ENCODE measurements at places on chromosomes 11 and 22.

- no peak for DNase-seq
Observed at GRCh38 chr22:25702571-25703167, 39.3 kb upstream of the MYO18B start.

DNA sequence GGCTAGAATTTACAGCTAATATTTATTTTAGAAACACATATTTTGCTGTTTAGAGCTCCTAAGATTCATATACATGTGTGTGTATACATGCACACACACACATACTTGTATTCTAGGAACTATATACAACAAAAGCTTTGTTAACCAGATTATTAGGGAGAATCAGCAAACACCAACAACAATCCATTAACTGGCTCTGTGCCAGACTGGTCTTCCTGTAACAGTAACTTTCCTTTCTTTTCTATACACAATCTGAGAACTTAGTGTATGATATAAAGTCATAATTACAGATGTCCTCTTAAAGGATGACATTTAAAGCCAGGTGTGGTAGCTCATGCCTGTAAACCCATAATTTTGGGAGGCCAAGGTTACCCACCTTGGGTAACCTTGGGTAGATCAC is 49.5 kb upstream of the CLNS1A start:
- no peak for DNase-seq

GRCh38 chr11:124882339-124883071 is 15.2 kb downstream of the ROBO4 start:
- no peak for DNase-seq

DNA sequence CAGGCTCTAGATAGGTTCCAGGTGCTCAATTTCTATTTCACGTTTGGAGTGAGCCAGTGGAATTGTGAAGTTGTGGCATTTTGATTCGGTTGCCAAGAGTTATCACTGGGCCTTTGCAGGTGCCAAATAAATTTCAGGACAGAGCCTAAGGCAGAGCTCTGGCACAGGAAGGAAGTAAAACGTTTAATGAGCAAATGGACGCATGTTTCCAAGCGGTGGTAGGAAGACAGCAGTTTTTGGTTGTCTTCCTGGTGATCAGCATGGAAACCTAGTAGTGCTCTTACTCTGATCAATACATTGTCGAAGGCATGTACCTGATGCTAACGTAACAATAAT is 452 bp downstream of the BIRC3 start:
- no peak for DNase-seq

DNA sequence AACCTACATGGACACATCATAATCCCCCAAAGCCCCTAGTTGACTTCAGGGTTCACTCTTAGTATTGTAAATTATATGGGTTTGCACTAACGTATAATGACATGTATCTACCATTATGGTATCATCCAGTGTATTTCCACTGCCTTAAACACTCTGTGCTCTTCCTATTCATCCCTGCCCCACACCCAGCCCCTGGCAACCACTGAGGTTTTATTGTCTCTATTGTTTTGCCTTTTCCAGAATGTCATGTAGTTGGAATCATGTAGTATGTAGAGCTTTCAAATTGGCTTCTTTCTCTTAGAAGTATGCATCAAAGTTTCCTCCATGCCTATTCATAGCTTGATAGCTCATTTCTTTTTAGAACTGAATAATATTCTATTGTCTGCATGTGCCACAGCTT is 16.5 kb upstream of the EIF3M start:
- no peak for DNase-seq

- no peak for DNase-seq
Observed at GRCh38 chr22:17931400-17931825, 92.9 kb downstream of the MICAL3 start.

- DNase-seq: no peak
Observed at GRCh38 chr11:126461096-126461440, 105.6 kb downstream of the ST3GAL4 start.

DNA sequence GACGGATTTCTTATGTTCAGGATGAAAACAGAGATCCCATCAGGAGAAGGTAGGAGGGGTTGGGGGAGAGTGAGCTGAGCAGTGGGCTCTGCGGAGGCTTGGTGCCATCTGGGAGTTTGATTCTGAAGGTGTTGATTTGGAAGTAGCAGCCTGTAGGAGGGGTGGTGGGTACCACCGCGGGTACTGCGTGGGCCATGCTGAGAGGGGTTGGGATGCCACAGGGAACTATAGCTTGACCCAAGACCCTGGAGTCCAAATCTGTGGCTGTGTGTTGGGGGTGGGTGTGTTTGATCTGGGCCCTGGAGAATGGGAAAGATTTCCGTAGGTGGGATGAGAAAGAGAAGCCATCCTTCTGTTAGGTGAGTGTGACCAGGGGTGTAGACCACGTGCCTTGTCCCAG is 5.0 kb downstream of the INCENP start:
- no peak for DNase-seq

DNA sequence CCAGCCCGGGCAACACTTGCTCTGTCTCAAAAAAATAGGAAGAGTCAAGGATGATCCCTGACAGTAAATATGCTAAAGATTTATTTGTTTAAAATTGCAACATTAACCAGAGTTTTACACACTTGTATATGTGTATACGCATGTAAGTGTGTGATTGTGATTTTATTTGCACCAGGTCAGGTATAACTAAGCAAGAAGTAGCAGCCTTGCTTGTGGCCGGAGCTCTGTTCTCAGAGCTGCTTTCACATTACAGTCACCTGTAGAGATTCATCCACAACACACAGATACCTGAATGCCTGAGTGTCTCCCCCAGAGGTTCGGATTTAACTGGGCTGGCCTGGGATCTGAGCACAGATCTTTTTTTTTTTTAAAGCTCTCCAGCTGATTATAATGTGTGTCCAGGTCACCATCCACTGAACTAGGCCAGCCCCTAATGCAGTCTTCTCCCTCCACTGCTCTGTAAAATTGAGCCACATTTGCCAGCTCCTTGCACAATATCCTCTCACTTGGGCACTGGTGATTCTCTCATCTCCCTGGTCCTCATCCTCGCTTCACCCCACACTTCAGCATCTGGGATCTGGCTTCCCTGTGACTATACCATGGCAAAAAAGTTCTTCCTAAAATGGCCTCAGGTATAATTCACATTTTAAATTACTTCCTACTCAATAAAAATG is 48.3 kb downstream of the LIF start:
- DNase-seq: no peak

- no peak for DNase-seq
Observed at GRCh38 chr11:74138572-74138971, 32.2 kb downstream of the C2CD3 start.

- no peak for DNase-seq
Observed at GRCh38 chr22:38262051-38262795, 10.6 kb downstream of the TMEM184B start.

- no peak for DNase-seq
Observed at GRCh38 chr11:8681837-8682302, 595 bp downstream of the TRIM66 start.

DNA sequence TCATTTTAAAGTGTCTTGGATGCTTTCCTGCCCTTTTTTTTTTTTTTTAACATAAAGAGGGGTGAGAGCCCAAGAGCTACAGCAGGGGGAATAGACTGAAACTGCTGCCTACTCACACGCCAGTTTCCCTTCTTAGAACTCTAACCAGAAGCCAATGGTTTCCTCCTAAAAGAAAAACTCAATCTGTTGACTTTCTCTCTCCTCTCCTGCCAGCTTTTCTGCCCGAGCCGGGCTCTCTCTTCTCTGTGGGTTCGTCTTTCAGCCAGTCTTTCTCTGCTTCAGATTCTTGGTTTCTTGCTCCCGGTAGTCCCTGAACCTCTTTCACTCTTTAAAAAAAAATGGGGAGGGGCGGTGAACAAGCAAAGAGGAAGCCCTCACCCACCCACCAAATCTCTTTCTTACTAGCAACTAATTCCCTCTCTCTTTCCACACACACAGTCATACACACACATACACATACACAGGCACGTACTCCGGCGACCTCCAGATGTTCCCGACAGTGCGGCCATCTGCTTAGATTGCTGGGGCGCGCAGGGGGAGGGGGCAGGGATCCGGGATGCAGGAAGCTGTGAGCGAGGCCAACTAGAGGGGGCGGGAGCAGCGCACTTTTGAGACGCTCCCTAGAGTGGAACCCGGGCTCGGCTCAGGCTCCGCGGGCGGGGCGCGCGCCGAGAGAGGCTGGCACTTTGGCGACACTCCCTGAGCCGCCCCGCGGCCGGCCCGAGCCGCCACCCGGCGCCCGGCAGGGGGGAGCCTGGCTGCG is 444 bp upstream of the TSKU start:
- DNase-seq: peak; percentile 61

DNA sequence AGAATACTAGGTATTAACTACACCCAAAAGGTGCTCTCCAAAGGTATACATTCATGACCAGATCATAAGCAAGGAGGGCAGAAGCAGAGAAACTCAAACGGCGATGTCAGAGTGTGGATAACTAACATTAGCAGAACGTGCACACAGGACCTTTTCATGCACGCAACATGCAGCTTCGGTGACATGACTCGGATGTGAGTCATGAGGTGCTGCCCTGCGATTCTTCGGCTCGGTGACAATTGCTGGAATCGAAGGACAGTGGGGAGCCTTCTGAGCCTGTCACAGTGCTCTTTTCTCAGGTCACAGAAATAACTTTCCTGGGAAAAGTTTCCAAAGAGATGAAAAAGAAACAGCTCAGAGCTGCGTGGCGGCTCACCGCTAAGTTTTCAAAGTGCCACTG is 418.5 kb upstream of the SYN3 start:
- DNase-seq: no peak

DNA sequence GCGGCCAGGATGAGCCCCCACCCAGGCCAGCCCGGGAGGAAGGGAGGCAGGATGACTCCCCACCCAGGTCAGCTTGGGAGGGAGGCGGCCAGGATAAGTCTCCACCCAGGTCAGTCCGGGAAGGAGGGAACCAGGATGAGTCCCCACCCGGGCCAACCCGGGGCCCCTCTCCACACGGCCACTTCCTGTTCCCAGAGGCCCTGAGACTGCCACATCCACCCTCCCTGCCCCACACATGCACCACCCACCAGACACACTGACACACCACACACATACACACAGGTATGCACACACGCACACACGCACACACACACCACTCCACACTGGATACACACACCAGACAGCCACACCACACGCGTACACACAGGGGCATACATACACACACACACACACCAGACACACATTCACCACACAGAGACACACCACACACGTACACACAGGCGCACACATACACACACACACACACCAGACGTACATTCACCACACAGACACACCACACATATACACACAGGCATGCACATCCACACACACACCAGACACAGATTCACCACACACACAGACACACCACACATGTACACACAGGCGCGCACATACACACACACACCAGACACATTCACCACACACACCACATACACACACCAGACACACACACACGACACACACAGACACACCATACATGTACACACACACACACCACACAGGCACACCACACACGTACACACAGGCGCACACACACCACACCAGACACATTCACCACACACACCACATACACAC is 84.9 kb upstream of the PRR5 start:
- no peak for DNase-seq

DNA sequence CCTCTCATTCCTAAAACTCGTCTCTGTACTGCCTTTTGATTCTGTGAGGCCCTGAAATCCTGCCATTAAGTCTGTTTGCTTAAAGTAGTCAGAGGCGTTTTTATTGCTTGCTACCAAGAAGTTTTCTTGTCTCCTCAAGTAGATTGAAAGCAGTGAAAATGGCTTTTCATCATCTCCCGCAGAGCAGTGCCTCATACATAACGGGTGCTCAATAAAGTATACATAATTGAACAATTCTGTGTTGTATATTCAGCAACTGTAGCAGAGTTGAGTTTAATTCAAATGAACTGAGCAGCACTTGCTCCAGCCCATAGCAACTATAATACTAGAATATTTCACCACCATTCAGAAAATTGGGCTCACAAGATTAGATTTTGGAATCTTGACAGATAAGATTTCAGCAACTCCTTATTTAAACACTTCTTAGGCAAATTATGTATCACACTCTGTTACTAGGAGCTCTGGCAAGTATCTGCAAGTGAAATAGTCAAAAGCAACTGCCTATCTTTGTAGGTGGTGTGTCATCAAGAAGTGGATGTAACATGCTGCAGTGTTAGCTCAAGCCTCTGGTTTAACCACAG is 20.0 kb downstream of the FIBIN start:
- DNase-seq: no peak

- no peak for DNase-seq
Observed at GRCh38 chr11:2103668-2104523, 35.3 kb downstream of the IGF2 start.

- DNase-seq: no peak
Observed at GRCh38 chr11:32615422-32615821, 31.8 kb downstream of the EIF3M start.

DNA sequence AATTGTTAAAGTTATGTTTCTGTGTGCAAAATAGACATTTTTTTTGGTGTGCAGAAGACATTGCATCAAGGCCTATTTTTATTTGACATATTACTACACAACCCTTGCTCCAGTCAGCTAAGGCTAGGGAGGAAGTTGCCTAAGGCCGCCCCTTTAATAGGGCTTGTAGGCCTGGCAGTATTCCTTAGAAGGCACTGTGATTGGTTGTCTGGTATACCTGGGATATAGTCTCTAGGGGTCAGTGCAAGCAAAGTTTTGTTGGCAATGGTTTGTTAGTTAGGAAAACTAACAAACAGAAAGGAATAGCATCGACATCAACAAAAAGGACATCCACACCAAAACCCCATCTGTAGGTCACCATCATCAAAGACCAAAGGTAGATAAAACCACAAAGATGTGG is 16.9 kb downstream of the CCDC15 start:
- no peak for DNase-seq

- DNase-seq: no peak
Observed at GRCh38 chr22:42699281-42699975, 21.2 kb downstream of the A4GALT start.

- no peak for DNase-seq
Observed at GRCh38 chr11:112497826-112498225, 237.2 kb upstream of the PLET1 start.

DNA sequence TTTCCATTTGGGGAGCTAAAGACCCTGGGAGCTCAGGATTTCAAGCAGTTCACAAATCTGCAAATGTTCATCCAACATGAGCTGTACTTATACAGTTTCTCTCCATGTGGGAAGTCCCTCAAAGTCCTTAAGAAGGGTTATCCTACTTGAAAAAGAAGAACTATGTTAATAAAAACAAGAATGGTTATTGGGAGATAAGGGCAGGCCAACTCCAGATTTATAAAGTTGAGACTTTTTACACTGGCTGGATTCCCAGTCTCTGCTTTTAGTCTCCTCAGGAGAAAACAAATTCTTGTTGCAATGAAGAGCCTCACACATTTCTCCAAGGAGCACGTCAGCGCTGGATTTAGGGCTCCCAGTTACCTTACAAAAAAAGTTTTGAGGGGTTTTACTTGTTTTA is 34.2 kb upstream of the CTTN start:
- DNase-seq: no peak

GRCh38 chr11:86876716-86877234 is 76.4 kb downstream of the PRSS23 start:
- DNase-seq: no peak

DNA sequence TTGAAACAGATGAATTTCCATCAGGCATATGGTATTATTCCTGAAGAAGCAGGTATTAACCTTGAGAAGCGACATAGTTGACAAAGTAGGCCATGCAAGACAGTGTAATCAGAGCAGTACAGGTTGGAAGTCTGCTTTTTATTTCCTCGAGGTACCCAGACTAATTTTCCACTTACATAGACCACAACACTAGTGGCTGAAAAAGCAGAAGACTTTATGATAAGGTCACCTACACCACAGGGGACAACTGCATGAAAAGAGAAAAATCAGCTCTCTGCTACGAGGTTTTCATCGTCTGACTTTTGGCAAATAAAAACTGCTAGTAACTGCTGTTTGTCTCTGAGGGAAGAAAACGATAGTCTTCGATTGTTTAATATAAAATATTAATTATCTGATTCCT is 77.5 kb downstream of the CNTN5 start:
- no peak for DNase-seq

- no peak for DNase-seq
Observed at GRCh38 chr11:109329716-109330115, 92.3 kb upstream of the C11orf87 start.
